ENCODE measurements at places on chromosomes 2 and 18.

GRCh38 chr2:224417361-224417729 lies 15.4 kb upstream of the FAM124B start:
- DNase-seq: no peak

- no peak for DNase-seq
Observed at GRCh38 chr18:5817816-5818215, 77.5 kb downstream of the TMEM200C start.

GRCh38 chr18:64405161-64405560 lies 256.3 kb upstream of the LINC00305 start:
- DNase-seq: no peak

DNA sequence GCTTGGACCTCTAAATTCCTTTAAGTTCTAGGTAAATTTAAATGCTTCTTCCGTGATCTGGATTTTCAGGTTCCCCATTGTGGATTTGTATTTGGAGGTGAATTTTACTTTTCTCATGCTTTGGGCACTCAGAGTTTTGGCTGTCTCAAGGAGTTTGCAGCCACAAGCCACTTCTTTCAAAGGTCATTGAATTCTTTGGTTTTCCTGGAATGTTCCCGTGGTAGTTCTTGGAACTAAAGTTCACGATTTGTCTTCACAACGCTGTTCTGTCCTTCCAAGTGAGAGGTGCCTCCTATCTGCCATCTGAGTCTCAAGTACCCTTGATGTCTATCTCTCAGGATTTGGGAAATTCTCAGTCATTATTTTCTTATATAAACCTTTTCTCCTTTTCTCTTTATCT lies 1438.7 kb upstream of the ZEB2 start:
- no peak for DNase-seq

- no peak for DNase-seq
Observed at GRCh38 chr2:204776781-204777559, 231.7 kb downstream of the PARD3B start.

- DNase-seq: no peak
Observed at GRCh38 chr2:63643486-63643885, 54.7 kb downstream of the MDH1 start.

DNA sequence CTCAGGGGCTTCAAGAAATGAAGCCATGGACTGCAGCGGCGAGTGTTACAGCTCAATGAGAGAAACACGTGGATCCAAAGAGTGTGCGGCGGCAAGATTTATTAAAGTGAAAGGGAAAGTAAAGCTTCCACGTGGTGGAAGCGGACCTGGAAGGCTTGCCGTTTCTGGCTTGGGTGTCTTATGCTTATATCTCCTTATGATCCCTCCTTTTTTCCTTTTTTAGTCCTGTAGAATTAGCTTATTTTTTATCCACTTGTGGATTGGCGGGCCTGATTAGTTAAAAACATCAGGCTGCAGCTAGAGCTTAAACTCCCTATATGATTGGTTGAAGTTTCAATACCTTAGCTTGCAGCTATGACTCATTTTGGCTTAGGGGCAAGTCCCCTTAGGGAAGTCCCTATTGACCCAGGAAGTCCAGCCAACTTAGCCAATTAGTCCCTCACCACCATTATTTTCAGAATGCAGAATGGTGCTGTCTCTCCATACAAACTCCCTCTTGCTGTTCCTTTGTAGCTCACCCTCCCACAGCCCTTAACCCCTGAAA lies 11.6 kb upstream of the HNMT start:
- DNase-seq: no peak

DNA sequence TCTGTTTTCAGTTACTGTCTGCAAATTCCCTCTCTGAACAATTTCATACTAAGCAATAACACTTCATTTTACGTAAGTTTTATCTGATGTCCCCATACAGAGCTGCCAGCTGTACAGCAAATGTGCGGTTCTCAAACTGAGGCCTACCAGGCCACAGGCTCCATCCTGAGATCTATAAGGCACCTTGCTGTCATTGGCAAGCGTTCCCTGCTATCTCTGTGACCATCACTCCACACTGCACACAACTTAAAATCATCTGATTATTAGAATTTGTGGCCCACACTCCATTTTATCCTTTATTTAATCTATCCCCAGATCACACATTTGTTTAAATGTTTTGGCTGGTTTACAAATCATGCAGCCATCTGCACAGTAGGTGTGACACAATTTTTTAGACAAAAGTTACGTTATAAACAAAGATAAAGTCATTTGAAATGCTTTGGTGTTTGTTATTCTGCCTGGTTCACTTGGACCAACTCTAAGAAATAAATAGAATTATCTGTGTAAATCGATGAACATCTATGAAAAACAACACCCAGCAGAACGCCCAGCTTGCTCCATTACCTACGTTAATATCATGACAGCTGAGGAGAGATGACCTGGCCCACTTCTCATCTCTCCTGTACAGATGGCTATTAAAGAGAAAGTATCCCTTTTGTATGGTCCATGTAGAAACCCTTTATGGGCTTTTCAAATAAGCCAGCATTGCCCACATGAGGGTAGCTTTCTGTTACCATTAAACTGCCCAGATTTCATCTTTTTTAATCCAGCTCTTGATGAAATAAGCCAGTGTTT lies 162.4 kb downstream of the ZNF521 start:
- no peak for DNase-seq

GRCh38 chr2:151520976-151521375 lies 111.3 kb downstream of the RIF1 start:
- no peak for DNase-seq

- no peak for DNase-seq
Observed at GRCh38 chr2:113198048-113198789, 24.4 kb downstream of the PSD4 start.

- DNase-seq: no peak
Observed at GRCh38 chr2:46974174-46974573, 58.6 kb upstream of the MCFD2 start.

DNA sequence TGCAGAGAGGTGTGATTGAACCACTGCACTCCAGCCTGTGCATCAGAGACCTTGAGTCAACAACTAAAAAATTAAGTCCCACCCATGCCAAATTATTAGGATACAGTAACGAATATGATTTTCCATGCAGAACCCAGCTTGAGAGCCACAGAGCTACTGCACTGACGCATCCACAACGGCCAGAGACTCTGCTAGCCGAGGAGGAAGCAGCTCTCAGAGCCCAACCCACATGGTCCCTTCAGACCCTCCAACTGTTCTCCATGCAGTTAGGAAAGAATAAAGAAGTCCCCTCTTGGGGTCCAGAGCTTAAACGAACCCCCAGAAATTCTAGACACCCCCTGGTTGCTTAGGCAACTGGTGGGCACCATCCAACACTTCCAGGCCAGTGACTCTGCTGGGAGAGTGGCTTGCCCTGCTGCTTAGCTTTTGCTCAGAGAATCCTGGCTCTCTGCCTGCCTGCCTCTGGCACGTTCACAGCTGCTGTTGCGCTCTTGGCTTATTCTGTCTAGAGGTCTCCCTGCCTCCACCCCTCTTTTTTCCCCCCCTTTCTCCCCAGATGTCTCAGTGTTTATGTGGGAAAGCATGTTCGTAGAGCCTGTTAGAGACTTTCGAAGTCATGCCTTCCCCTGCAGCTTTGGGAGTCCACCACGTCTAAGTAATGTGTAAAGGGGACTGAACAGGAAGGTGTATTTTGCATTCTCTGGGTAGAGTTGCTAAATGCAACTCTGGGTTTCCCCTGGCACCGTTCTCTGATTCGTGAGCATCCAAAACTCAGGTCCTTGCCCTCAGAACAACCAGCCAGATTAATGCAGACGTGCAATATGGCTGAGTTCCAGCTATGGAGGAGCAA lies 26.0 kb upstream of the SP3 start:
- no peak for DNase-seq

DNA sequence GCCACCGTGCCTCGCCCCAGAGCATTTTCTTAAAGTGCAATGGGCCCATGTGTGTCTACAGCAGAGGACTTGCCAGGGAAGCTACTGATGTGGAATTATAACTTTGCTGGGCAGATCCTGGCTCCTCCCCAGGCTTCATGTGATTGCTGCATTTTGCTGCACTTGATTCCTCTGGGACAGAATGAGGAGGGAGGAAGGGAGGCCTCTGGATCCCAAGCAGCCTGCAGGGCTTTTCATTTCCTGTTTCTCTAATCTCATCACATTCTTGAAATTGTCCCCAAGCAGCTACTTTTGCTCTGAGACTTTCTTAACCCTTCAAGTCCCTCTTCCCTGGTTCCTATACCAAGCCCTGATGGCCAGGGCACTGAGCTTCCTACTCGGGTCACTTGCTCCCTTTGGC lies 134.4 kb upstream of the SEC11C start:
- no peak for DNase-seq

GRCh38 chr2:88086401-88086800 lies 18.8 kb downstream of the SMYD1 start:
- DNase-seq: no peak

- DNase-seq: no peak
Observed at GRCh38 chr2:108605947-108606346, 71.7 kb downstream of the LIMS1 start.

DNA sequence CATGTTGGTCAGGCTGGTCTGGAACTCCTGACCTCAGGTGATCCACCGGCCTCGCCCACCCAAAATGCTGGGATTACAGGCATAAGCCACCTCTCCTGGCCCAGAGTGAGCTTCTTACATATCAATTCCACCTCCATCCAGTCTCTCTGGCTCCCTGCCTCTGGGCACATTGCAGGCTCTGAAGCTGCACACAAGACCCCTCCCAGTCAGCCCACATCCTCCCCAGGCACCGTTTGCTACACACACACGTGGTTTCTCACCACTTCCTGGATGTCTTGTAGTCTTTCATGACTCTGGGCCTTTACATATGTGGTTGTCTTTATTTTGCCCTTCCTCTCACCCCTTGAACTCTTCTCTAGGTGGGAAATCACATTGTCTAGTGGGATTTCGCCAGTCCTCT lies 64.0 kb upstream of the CABLES1 start:
- DNase-seq: peak; percentile 62

DNA sequence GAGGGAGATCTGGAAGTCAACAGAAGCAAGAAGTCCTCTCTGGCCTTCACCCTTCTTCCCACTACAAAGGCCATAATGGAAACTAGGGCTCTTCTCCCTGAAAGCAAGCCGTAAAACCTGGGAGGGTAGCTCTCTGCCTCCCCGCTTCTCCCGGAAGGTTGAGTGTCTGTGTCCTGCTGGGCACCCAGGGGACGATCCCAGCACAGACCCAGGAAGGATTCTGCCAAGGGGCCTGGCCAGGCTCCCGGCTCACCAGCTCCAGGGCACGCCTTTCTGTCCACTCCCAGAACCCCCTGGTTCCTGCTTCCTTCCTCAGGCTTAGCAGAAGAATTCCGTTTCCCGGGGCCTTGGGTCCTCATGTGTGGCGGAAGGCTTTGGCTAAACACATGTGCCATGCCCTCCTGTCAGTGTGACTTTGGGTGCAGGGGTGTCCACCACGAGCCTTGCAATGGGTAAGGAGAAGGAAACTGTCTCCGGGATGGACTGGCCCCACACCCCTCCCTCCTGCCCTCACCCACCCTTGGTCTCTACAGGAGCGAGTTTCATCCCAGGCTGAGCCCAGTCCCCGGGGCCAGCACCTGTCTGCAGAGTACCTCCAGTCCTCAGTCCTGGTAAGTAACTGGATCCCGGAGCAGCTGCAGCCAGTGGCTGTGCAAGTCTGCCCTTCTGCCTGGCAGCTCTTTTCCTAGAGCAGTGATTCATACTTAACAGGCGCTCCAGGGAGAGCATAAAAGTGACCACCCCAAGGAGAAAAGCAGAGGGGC lies 135.8 kb downstream of the TPO start:
- DNase-seq: no peak

DNA sequence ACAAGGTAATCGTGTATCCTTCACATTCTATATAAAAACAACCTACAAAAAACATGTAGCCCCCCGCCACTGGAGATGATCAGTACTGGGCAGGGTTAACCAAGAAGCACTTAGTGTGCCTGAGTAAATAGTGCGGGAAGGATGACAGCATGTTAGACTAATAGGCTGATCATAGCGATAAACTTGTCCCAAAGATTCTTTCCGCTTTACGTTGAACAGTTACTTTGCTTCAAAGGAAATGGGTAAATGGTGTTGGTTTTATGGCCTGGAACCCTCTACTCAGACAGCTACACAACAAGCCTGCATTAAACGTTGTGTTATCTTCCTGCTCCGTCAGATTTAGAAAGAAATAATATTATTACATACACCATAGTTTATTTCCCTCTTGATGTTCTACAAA lies 67.7 kb downstream of the CTAGE1 start:
- DNase-seq: no peak

DNA sequence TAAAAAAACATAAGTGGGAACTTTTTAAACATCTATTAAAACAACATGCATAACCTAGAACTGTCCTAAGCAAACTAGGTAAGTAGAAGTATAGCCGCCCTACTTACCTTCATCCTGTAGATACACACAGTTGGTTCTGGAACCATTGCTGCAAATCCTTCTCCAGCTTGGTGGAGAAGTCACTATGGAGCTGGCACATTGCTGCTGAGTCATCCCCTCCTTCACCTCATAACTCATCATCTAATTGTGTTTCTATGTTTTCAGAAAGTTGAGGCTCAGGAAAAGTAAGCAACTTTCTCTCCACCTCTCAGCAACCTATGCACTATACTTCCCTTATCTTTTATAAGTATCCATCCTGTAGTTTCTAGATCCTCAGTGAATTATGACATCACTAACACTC lies 269.8 kb upstream of the MMADHC start:
- no peak for DNase-seq

DNA sequence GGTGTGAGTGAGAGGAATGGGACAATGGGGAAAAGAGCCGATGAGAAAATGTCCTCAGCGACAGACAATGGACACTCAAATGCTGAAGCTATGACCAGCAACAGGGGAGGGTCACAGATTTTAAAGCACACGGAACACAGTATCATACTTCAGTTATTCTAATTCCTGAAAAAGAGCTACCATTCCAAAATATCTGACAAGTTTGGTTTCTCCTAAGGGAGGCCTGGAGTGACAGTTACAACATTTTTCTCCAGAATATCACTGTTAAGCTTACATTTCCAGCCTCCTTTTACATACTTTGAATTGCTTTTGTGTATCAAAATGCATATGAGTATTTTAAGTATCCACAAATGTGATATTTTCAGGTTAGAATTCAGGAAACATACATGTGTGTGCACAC lies 321.6 kb upstream of the THUMPD2 start:
- no peak for DNase-seq

DNA sequence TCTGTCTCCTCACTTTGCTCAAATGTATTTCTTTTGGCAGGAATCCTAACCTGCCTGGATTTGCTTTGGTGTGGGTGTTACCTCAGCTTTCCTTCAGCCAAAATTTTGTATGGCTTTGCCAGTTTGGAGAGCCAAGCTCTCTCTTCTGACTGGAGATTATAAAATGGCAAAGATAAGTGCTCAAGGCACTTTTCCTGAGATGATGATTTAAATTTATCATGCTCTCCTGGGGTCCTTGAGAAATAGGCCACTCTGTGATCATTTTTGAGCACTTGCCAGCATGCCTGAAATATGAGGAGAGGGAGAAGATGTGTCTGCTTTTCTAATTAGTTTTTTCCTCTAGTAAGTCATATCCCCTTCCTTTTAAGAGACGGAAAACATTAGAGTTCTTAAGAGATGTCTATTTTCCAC lies 683.0 kb downstream of the SLC4A3 start:
- no peak for DNase-seq
